ENCODE measurements at places on chromosomes 5 and 9.
A peak's percentile ranks its signal among the peaks of the same experiment; 100 is the strongest.

DNA sequence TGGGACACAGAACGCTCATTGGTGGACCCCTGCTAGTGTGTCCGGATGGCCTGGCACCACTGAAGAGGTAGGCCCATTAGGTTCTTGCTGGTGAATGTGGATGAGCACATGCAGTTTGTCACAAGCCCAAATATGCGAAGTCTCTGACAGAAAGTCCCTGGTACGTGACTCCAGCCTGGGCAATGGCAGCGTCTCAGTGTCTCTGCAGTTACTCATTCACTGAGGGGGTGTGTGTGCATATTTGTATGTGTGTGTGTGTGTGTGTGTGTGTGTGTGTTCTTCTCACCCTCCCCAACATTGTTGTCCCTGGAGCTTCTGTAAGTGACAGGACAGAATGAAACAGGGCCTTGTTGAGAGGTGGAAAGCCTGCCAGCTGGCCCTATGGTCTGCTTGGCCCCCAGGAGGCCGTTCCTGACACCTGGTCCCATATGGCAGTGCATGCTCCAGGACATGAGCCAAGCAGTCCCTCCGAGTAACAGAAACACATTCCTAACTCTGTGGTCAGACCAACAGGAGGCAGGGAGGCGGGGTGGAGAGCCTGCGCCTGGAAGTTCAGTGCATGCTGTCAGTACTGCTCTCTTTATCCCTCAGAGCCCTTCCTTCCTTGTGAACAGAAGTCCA is 169.9 kb downstream of the SLC28A3 start:
- peak; percentile 97 for DNase-seq

- peak; percentile 21 for DNase-seq
Observed at GRCh38 chr5:151181818-151182523, 24.4 kb upstream of the ANXA6 start.

DNA sequence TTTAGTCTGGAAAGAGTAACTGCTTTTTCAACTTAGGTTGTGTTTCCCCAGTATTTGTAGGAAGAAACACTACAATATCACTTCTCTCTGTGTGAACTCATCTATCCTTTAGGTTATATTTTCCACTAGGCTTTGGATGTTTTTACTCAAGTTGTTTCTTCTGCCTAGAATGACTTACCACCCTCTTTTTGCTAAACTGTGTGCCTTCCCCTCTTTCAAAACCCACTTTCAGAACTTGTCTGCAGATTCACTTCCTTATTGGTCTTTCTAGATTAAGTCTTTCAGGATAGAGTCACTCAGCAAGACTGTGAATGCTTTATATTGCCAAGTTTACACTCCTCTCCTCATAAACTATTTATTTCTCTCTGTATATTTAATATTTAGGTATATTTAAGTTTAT is 14.2 kb upstream of the CAST start:
- DNase-seq, result no peak

- DNase-seq, result peak; percentile 22
Observed at GRCh38 chr5:167861129-167861927, 430.1 kb upstream of the WWC1 start.

- DNase-seq, result no peak
Observed at GRCh38 chr9:21413151-21413550, 4.2 kb downstream of the IFNA8 start.

DNA sequence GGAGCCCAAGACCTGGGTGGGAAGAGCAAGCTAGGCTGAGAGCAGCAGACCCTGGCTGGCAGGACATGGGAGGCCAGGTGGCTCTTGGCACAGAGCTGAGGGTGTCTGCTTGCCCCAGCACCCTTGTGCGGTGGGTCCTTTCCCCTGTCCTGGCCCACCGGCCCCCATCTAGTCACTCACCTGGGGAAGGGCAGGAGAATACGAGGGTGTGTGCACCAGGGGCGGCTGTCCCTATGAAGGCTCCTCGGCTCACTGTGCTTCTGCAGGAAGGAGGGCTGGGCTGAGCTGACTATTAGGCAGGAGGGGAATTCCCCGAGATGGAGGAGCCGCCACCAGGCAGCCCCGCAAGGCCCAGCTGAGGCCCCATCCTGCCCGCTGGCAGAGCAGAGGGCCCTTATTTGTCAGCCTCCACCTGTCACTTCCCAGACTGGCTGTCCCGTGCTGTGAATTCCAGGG is 6.1 kb upstream of the TNIP1 start:
- no peak for DNase-seq

- no peak for DNase-seq
Observed at GRCh38 chr5:134450374-134450773, 38.7 kb upstream of the CDKN2AIPNL start.

DNA sequence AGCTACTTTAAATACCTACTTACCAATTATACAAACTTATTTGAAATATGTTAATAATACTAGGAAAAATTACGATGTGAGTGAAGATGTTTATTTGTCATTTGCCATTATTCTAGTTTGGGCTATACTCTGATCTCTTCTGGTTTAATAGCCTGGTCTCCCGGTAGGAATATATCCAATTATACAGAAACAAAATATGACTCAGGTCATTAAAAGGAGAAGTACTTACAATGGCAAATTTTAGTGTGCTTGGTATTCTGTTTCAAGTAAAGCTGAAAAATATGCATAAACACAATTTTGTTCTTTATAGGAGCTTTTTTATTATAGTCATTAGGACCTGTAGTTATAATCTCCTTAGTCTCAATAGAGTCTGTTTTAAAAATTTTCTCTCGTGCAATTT is 176.8 kb downstream of the SLCO4C1 start:
- DNase-seq, result no peak

DNA sequence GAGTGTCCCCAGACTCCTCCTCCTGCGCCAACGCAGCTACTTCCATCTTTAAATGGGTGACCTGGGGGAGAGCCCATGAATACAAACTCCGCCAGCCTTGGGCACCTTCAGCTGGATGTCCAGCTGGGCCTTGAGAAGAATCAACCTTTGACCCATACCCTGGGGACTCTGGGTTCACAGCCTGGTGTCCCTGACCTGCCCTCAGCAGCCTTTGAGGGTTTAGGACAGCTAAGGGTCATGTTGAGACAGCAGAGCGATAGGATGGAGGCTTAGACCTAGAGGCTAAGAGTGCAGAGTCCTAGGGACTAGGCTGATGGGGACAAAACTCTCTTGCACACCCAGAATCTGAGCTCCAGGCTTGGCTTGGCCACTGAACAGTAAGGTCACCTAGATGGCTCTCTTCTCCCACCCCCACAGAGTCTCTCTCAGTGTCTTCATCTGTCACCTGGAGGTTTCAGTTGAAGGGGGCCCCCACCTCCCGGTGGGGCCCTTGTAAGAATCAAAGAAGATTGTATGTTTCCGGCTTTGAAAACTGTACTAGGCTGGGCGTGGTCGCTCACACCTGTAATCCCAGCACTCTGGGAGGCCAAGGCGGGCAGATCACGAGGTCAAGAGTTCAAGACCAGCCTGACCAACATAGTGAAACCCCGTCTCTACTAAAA is 6.7 kb upstream of the AQP3 start:
- DNase-seq, result no peak

- no peak for DNase-seq
Observed at GRCh38 chr9:12274577-12274976, 418.6 kb upstream of the TYRP1 start.

DNA sequence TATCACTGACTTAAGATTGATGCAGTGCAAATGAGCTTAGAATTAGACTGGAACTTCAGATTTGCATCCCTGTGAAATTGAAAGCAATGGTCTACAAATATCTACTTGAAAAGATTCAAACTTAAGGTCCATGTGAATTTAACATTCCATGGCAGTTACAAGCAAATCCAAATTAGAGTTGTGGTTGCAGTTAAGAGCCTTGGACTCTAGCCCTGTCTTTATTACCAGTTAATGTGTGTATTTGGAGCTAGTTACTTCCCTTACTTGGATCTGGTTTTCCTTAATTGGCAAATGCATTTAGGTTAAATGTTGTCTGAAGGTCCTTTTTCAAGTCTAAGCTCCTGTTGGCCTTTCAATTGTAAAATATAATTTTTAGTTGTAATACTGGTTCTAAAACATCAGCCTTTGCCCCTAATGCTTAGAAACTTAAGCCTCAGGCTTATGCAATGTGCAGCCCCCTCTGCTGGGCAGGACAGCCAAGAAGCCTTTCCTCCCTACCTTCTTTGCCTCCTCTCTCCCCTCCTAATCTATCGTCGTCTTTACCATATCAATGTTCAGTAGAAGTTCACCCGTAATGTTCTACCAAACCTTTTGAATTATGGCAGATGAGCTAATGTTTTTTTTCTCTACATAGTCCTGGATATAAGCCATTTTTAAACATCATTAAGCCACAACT is 59.5 kb downstream of the ERMP1 start:
- DNase-seq, result no peak

DNA sequence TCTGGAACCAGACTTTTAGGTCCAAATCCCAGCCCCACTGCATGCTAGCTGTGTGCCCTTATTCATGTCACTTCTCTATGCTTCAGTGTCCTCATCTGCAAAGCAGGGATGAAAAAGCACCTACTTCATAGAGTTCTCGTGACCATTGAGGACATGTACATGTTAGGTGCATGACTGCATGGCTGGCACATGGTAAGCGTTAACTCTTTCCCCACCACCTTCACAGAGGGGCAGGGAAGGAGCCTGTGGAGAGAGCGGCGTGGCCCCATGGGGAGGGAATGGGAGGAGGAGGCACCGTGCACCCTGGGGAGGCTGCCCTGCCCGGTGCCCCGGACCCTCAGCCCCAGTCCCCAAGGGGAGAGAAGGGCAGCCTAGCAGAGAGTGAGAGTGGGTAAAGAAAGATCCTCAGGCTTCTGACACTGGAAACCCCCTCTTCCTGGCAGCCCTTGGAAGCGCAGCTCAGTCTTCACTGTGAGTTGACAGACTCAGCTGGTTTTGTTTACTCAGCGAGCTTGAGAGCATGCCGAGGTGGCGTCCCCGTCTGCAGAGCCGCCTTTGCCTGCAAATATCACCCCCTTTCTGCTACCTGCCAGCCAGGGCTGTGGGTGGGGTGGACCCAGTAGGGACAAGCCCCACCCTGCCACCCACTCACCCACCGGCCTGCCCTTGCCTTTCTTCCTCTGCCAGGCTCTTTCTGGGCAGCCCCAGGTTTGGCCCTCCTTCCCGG is 10.6 kb upstream of the ANGPTL2 start:
- peak; percentile 69 for DNase-seq

DNA sequence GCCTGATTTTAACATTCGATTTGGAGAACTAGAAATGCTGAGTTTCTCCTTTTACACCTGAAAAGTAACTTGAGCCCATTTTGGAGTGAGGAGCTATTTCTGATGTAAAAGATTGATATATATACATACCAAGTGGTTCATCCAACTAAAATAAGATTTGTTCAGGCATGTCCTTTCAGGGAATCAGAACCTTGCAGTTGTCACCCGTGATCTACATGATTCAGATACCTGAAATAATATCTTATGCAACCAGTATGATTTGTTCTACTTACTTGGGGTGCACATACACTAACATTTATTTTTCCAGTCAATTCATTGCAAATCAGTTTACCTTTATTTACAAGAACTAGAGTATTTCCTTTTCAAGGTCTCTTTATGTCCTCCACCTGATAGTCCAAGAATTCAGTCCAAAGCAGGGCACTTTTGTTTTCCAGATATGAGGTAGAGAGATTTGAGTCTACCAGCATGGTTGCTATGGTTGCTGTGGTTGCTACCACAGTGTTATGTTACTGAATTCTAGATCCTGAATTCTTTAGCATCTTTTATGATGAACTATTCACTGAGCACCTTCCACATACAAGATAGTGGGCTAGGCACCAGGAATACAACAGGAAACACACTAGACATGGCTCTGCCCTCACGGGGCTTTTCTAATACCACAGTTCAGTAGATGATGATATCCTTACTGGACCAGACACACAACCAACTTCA is 49.3 kb downstream of the CCL28 start:
- DNase-seq, result no peak

DNA sequence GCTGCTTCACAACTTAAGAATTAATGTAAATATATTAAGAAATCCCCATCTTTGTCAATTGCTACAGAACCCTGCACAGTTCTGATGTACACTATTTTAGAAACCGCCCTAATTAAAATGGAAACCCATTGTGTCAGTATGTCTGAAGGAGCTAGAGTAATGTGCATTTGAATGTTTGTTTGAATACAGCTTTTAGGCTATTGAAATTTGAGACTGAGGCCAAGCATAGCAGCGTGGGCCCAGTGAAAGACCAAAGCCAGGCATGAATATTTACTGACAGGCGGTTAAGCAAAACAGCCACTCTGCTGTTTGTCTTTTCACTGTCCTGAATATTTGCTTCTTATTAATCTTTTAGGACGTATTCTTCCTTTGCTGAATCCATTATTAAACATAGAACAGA is 252.3 kb downstream of the IZUMO3 start:
- DNase-seq, result no peak

DNA sequence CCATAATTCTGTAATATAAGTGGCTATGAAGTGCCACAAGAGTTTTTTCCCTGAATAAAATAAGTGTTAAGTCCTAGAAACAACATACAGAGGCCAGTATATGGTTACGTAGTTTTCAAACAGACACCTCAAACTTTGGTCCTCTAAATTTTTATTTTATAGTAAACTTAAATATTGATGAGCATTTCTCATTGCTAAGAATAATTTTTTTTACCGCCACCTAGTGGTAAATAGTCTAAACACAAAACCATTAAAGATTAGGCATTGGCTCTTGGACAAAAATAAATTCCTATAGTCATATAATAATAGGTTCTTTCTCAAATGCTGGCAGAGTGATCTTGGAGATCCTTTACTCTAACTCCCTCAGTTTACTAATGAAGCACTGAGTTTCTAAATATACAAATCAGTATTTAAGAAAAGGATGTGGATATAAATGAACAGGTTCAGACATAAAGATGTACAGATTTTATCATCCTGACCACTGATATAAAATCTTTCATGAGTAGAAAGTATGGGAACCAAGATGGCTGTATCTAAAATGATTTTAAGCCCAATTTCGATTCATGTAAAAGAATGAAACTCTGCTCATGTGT is 136.2 kb downstream of the FANCC start:
- no peak for DNase-seq

DNA sequence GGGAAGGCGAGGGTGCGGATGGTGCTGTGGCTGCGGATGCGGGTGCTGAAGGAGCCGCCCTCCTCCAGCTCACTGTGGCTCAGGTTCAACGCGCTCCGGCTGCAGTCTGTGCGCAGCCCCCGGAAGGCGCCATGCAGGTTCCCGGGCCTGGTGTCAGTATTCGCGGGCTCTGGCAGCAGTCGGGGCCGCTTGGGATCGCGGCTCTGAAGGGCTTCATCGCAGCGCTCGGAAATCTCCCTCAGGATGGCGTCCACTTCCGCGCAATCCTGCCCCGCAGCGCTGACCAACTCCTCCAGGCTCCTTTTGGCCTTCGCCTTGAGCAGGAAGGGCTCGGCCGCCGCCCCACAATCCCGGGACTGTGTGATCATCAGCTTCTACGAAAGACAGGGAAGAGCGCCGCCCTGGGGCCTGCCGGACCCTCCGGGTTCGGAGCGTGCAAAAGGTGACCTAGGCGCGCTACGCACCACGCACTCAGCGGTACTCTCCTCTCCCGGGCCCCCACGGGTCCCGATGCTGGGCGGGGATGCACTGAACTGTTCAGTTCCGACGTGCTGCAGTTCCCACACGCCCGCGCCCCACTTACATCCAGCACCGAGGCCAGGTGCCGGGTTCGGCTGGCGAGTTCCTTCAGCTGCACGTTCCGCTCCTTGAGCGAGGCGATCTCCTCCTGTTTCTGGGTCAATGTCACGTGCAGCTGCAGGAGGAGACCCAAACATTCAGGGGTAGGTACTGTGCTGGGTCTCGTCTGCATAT is 6.5 kb downstream of the MCIDAS start:
- no peak for DNase-seq

GRCh38 chr9:103183701-103184171 is 188.6 kb downstream of the CYLC2 start:
- DNase-seq, result no peak

Measured in iris pigment epithelial cell (primary cell).